ENCODE measurements at places on chromosomes 1 and 21.

- DNase-seq = no peak
Measured at GRCh38 chr1:168054117-168054516, 82.6 kb downstream of the GPR161 start.

GRCh38 chr1:233544304-233544703 lies 69.6 kb upstream of the KCNK1 start:
- DNase-seq = no peak

GRCh38 chr1:212132025-212132424 lies 96.5 kb downstream of the DTL start:
- DNase-seq = no peak

GRCh38 chr1:15399710-15400109 lies 10.0 kb upstream of the EFHD2 start:
- DNase-seq = no peak

GRCh38 chr1:223077247-223077833 lies 65.7 kb downstream of the TLR5 start:
- DNase-seq = no peak

DNA sequence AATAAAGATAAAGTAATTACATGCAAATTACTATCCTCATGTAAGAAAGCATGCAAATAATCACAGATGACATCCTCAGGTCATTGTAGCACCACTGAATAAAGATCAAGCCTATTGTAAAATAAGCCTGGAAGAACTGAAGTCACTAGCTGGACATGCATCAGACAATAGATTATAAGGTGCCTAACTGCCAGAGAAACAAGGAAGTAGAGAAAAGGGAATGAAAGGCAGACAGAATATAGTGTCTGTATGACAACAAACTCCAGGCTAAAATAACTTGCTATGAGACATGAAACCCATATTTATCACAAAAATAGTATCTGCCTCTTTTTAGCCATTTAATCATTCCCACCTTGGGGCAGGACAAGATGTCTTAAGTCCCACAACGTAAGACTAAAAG lies 108.7 kb downstream of the ENAH start:
- no peak for DNase-seq

GRCh38 chr1:228744356-228744755 lies 9.1 kb downstream of the RHOU start:
- no peak for DNase-seq

GRCh38 chr1:99266726-99267125 lies 2.4 kb downstream of the PLPPR4 start:
- DNase-seq = peak; percentile 86

- DNase-seq = no peak
Measured at GRCh38 chr1:192601567-192601966, 26.0 kb downstream of the RGS1 start.

GRCh38 chr1:181033799-181034451 lies at the start of gene MR1:
Gene MR1, plus strand, starts transcription at chr1:181033983. Its CDS starts 25 bp downstream, at chr1:181034008.
- DNase-seq = peak; percentile 81
